ENCODE measurements at places on chromosomes 5 and 9.

DNA sequence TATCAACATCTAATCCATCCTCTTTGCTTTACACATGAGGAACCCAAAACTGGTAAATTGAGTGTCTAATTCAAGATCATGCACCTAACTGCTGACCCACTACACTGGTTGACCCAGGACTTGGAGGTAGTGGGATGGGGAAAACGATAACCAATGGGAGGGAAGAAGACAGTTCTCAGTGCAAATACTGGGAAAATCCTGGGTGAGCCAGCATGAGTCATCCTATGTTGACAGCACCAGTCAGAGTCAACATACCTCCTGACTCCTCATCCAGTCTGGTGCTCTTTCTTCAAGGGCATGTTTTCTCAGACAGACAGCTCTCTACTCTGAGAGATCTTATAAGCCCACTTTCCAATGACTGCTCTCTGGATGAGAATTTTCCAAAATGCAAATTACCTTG, 232.8 kb upstream of the PTGER4 start:
- no peak overlapping the region for H3K4me3 ChIP-seq
- H3K36me3 ChIP-seq: peaks cover 56% of the 10 kb centered on the region
- H3K27ac ChIP-seq: no peak overlapping the region
- DNase-seq: no peak

GRCh38 chr9:119047513-119048307, 321.5 kb downstream of the BRINP1 start:
- no peak for DNase-seq
- no peak overlapping the region for H3K4me3 ChIP-seq
- H3K36me3 ChIP-seq: no peaks in the 10 kb centered on the region
- no peak overlapping the region for H3K27ac ChIP-seq
- H3K27me3 ChIP-seq: no peaks in the 10 kb centered on the region

GRCh38 chr5:26864061-26864460, 174.3 kb downstream of the CDH9 start:
- H3K4me1 ChIP-seq: no peaks in the 10 kb centered on the region
- no peak overlapping the region for H3K27ac ChIP-seq
- no peaks in the 10 kb centered on the region for H3K27me3 ChIP-seq
- no peak overlapping the region for H3K4me3 ChIP-seq
- no peak for DNase-seq

DNA sequence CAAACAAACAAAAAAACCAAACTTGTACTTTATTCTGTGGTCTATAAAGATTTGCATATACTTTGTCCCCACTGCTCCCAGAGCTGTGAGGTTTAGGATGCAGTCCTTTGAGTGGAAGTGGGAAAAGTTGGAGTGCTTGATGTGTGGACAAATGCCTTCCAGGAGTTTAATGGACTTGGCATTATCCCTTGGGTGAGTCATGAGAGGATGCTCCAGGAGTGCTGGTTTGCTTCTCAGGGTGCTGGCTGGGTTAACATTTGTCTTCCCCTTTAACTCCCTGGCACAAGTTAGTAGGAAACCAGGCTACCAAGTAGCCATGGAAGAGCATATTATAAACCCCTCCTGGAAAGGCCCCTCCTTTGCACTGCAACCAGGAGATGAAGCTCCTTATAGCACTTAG, 417.4 kb upstream of the RIOK2 start:
- no peak overlapping the region for H3K27ac ChIP-seq
- H3K4me1 ChIP-seq: no peaks in the 10 kb centered on the region
- H3K27me3 ChIP-seq: no peaks in the 10 kb centered on the region
- peaks cover 2% of the 10 kb centered on the region for H3K36me3 ChIP-seq

DNA sequence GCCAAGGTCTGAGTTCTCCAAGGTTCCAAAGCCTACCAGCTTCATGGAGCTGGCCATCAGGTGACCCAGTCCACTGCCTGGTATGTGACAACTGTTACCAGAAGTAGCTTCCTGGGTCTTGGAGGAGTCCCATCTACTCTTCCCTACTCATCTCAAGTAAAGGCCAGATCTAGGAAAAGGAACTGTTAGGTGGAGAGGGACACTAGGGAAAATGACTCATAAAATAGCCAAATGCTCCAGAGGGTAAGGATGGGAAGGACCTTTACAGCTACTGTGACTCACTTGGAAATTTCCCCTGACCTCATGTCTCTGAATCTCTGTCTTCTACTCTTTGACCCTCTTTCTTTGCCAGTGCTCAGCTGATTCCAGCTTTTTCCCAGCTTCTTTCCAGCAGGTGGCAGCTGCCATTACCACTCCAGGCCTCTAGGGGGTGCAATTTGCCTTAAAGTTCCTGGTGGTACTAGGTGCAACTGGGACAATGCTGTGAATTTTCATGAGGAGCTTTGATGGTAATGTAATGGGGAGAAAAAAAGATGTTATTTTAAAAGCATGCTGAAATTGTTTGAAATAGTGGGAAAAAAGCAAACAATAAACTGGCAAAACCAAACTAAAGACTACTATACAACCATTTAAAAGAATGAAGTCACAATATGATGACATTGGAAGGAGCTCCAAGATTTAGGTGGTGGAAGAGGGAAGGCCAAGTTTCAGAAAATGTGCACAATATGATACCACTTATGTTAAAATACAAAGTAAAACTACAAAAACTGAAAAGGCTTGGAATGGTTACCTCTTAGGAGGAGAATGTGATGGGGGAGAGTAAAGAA, 27.1 kb upstream of the MYORG start:
- no peaks in the 10 kb centered on the region for H3K27me3 ChIP-seq
- H3K27ac ChIP-seq: no peak overlapping the region
- H3K4me3 ChIP-seq: no peak overlapping the region
- H3K4me1 ChIP-seq: peaks cover 3% of the 10 kb centered on the region
- DNase-seq: no peak

- no peaks in the 10 kb centered on the region for H3K4me1 ChIP-seq
- peaks cover 3% of the 10 kb centered on the region for H3K27me3 ChIP-seq
- no peak overlapping the region for H3K27ac ChIP-seq
- no peak for DNase-seq
- no peaks in the 10 kb centered on the region for H3K36me3 ChIP-seq
Measured at GRCh38 chr9:134434894-134435506, 108.7 kb downstream of the RXRA start.

GRCh38 chr5:165397516-165397915, 1892.1 kb downstream of the MAT2B start:
- H3K36me3 ChIP-seq: no peaks in the 10 kb centered on the region
- H3K27ac ChIP-seq: no peak overlapping the region
- no peaks in the 10 kb centered on the region for H3K4me1 ChIP-seq
- no peaks in the 10 kb centered on the region for H3K27me3 ChIP-seq
- no peak for DNase-seq

DNA sequence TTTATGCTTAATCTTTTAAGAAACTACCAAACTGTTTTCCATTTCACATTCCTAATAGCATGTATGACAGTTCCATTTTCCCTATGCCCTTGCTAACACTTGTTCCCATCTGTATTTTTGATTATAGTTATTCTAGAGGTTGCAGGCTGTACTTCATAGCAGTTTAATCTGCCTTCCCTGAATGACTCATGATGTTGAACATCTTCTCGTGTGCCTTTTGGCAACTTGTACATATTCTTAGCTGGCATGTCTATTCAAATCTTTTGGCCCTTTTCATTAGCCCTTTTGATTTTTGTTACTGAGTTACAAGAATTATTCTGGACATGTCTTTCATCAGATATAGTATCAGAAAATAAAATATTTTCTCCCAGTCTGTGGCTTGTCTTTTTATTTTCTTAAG, 320.3 kb downstream of the DIRAS2 start:
- peaks cover 8% of the 10 kb centered on the region for H3K27me3 ChIP-seq
- DNase-seq: no peak
- H3K4me3 ChIP-seq: no peak overlapping the region
- no peaks in the 10 kb centered on the region for H3K36me3 ChIP-seq

- peaks cover 27% of the 10 kb centered on the region for H3K4me1 ChIP-seq
- H3K27ac ChIP-seq: no peak overlapping the region
- H3K36me3 ChIP-seq: peaks cover 14% of the 10 kb centered on the region
- H3K27me3 ChIP-seq: no peaks in the 10 kb centered on the region
- DNase-seq: no peak
Measured at GRCh38 chr9:32508728-32509127, 17.3 kb downstream of the RIGI start.

DNA sequence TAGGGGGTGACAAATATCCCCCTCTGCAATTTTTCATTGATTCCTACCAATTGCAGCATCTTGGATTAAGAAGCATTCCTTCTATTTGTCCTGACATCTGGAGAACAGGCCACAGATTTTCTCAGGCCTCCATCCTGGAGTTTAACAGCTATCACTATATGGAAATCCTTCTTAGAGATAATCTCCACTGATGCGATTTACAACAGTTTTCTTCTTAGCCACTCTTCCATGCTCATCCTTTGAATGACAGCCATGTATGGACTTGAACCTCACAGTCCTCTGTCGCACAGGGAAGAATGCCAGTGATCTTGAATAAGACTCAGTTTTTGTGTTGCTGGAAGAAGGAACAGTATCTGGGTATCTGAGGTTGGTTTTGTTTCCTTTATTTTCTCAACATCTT, 73.2 kb downstream of the PGM5 start:
- H3K27me3 ChIP-seq: no peaks in the 10 kb centered on the region
- no peak for DNase-seq
- H3K27ac ChIP-seq: no peak overlapping the region
- H3K4me1 ChIP-seq: no peaks in the 10 kb centered on the region

DNA sequence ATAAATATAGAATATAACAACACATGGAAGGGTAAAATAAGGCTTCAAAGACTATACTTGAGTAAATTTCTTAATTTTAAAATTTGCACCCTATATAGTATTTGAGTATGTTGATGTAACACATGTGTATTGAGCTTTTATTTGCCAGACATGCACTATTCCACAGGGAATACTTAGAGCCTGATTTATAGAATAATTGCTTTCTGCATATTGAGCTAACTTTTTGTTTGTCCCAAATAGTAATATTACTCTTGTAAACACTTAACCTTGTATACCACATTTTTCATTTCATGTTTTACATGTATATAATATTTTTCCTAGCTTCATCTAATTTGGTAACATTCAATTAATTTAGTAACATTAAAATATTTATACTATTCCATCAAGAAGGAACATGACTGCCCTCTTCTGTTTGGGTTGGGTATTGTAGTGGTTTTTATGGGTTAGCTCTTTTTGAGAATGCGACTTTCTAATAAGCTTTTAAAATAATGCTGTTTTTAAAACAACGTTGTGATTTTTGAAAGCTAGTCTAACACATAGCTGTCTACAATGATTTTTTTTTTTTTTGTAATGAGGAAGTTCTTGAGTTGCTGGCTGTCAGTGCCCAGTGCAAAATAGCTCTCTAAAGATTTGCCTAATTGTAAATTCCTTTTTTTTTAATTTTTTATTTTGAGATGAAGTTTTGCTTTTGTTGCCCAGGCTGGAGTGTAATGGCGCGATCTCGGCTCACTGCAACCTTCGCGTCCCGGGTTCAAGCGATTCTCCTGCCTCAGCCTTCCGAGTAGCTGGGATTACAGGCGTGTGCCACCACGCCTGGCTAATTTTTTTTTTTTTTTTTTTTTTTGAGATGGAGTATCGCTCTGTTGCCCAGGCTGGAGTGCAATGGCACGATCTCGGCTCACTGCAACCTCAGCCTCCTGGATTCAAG, 4.8 kb downstream of the SUB1 start:
- H3K27ac ChIP-seq: peak overlapping the region; percentile 52
- DNase-seq: no peak
- no peaks in the 10 kb centered on the region for H3K27me3 ChIP-seq
- H3K4me3 ChIP-seq: no peak overlapping the region

GRCh38 chr5:147668385-147668784, 114.1 kb downstream of the JAKMIP2 start:
- H3K27ac ChIP-seq: no peak overlapping the region
- H3K27me3 ChIP-seq: peaks cover 2% of the 10 kb centered on the region
- no peak for DNase-seq

DNA sequence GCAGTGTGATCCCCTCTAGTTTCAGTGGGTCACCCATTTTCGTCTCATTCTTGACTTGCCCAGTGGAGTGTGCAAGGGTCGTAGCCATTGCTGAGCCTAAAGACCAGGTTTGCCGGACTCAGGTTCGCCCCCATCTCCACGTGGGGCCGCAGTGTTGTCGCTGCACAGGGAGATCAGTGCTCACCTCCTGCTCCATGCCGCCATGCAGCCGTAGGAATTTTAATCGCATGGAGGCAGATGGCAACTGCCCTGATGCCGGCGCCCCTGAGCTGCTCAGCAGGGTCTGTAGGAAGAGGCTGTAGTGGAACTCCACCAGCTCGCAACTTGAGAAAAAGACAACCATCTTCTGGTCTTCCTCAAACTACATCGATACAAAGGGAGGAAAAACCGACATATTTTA, 24.1 kb downstream of the DDX31 start:
- peaks cover 9% of the 10 kb centered on the region for H3K36me3 ChIP-seq
- H3K4me1 ChIP-seq: no peaks in the 10 kb centered on the region
- H3K27me3 ChIP-seq: no peaks in the 10 kb centered on the region
- H3K4me3 ChIP-seq: no peak overlapping the region
- no peak overlapping the region for H3K27ac ChIP-seq

DNA sequence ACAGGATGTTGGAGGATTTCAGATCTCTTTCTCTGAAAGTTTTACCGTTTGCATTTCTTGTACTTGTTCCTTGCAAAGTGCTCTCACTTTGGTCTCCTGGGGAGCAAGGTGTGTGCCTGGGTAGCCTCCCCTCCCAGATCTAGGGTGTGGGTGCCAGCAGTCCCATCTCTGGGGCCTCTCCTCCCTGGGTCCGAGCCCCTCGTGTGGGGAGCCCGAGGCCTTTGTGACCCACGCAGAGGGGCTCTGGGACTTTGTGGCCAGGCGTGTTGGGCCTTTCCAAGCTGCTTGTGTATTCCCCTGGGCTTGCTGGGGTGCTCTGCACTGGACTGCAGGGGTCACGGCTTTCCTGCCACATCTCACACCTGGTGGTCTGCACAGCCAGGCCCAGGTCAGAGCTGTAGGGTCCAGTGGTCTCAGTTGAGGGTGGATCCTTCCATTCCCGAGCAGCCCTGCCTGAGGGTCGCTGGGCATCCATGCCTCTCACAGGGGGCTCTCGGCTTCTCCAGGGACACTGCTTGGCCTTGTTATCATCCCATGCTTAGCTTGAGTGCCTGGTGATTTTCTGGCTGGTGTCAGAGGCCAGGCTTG, 96.3 kb downstream of the CACNA1B start:
- peak; percentile 19 for DNase-seq
- no peak overlapping the region for H3K27ac ChIP-seq
- H3K4me1 ChIP-seq: no peaks in the 10 kb centered on the region
- no peaks in the 10 kb centered on the region for H3K36me3 ChIP-seq

GRCh38 chr9:128860937-128861336, 20.8 kb downstream of the KYAT1 start:
- no peak overlapping the region for H3K4me3 ChIP-seq
- H3K4me1 ChIP-seq: peaks cover 12% of the 10 kb centered on the region
- no peaks in the 10 kb centered on the region for H3K27me3 ChIP-seq
- H3K27ac ChIP-seq: no peak overlapping the region

DNA sequence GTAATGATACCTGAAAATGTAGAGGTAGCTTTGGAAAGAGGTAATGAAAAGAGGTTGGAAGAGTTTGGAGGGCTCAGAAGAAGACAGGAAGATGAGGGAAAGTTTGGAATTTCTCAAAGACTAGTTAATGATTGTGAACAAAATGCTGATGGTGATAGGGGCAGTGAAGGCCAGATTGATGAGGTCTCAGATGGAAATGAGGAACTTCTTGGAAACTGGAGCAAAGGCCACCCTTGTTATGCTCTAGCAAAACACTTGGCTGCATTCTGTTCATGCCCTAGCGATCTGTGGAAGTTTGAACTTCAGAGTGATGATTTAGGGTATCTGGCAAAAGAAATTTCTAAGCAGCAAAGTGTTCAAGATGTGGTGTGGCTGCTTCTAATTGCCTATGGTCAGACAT, 161.2 kb upstream of the SPEF2 start:
- H3K27me3 ChIP-seq: no peaks in the 10 kb centered on the region
- DNase-seq: no peak
- no peak overlapping the region for H3K4me3 ChIP-seq
- H3K27ac ChIP-seq: no peak overlapping the region
- H3K4me1 ChIP-seq: no peaks in the 10 kb centered on the region
- H3K36me3 ChIP-seq: no peaks in the 10 kb centered on the region

- no peak within 1 kb of the TSS for H3K27ac ChIP-seq
- peak; percentile 58 for DNase-seq
- H3K4me1 ChIP-seq: peaks cover 2% of the 10 kb centered on the region
Measured at GRCh38 chr5:178895615-178896571, at the start of gene ZFP2. Gene ZFP2, plus strand, starts transcription at chr5:178895913. Its CDS starts 35,401 bp downstream, at chr5:178931314.
